CD4-positive, alpha-beta T cell treated with Interleukin-10 for 1 hour (primary cell): ENCODE measurements at places on chromosomes 7 and 10.

DNA sequence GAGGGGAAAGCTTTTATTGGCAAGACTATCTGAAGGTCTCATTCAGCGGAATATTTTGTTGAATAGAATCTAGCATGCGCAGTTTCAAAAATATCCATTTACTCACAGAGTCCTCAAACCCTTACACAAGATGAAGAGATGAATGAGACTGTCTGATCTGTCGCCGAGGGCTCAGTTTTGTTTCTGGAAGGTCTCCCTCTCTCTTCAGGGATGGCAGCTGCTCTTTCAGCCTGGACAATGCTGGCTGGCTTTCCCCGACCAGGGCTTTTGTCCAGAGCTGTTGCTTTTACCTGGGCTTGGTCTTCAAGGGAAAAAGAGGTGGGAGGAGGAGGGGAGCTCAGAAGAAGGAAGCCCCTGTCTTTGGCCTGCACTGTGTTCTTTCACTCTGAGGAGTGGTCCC, 81.9 kb upstream of the BTBD16 start:
- DNase-seq = no peak

- DNase-seq = no peak
Measured at GRCh38 chr10:49760789-49761188, 1.3 kb downstream of the OGDHL start.

DNA sequence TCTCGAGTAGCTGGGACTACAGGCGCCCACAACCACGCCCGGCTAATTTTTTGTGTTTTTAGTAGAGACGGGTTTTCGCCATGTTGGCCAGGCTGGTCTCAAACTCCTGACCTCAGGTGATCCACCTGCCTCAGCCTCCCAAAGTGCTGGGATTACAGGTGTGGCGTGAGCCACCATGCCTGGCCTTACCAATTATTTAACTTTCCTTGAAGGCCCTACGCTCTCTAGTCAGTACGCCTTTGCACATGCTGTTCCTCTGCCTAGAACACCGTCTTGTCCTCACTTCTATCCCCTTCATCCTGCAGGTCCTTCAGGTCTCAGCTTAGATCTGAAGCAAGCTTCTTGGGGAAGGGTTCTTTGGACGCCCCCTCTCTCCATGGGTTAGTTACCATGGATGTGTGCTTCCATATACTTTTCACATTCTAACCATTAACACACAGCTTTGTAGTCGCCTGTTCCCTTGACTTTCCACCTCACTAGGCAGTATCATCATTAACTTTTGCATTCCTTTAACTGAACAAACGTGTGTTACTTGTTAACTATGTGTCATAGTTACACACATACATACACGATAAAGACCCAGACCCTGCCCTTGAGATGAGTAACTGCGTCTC, 592 bp upstream of the ATP6V1F start:
- no peak for DNase-seq

DNA sequence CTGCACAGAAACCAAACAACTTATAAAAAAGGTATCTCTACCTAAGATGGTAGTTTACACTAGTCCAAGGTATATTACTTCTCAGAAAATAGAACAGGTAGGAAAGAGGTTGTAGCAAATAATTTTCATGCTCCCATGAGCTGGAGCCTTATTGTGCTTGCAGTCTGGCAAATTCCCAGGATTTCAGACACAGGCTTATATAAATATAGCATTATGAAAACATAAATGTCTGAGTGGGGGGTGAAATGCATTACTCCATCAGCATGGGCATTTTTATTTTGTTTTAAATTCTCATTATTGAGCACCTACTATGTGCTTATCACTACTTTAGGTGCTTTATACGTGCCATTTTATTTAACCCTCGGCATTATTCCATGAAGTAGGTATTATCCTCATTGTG, 83.0 kb upstream of the PHYHIPL start:
- DNase-seq = no peak

DNA sequence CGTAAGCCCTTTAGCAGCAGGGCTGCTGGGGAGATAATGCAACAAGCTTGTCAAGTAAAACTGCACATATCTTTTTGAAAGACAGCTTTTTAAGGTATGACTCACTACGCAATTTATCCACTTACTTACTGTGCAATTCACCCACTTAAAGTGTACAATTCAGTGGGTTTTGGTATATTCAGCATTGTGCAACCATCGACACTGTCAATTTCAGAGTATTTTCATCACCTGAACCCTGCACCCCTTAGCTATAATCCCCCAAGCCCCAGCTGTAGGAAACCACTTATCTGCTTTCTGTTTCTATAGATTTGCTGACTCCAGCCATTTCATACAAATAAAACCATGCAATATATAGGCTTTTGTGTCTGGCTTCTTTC, 168.0 kb downstream of the PTPN20 start:
- DNase-seq = no peak

DNA sequence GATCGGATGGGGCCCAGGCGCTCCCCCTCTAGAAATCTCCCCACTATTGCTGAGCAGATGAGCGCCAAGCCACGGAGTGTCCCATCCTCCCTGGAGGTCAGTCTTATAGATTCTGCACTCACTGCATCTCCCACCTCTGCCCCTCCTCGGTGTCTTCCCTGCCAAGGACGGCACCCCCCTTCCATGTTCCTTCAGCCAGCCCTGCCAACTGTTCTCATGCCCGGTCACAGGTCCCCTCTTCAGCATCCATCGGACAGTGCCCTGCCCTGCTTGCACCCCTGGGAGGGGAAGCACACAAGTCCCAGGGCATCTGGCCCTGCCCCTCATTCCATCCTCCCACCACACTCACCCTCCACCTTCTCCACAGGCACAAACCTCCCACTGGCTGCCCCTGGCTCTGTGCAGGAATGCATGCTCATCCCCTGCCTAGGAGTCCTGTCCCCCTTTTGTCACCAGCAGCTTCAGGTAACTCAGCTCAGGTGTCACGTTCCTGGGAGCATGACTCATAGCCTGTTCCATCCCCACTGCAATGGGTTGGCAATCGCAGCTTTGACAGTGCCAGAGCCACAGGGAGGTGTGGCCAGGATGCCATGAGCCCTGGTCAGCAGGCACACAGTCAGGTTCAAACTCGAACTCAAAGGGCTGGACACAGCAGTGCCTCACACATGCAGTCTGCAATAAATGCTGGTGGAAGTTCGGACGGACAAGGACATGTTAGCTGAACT, 234.7 kb upstream of the TCERG1L start:
- DNase-seq = no peak
